ENCODE measurements at places on chromosomes 16 and 17.
A peak's percentile ranks its signal among the peaks of the same experiment; 100 is the strongest.

DNA sequence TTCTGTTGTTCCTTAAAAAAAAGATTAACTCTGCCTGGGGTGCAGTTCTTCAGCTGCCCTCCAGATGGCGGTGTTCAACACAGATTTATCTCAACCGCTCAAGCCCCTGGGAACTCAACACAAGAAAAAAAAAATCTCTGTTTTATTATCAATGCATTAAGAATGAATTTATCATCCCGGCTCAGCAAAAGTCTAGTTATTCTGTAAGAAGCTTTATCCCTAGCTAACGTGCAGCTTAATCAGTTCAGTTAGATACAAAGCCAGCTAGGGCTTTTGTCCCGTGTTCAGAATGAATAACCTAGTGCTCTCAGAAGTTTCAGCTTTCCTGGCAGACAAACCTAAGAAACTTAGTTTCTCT lies 475.9 kb upstream of the CCL2 start:
- peak; percentile 68 for DNase-seq

- DNase-seq = no peak
Measured at GRCh38 chr16:87094556-87094865, 222.7 kb downstream of the C16orf95 start.

GRCh38 chr16:81509404-81509803 lies 64.8 kb downstream of the CMIP start:
- no peak for DNase-seq

- no peak for DNase-seq
Measured at GRCh38 chr16:85750827-85751697, at the start of gene C16orf74. C16orf74 (minus strand) TSS chr16:85751096; CDS start chr16:85735217, 15,879 bp downstream.

DNA sequence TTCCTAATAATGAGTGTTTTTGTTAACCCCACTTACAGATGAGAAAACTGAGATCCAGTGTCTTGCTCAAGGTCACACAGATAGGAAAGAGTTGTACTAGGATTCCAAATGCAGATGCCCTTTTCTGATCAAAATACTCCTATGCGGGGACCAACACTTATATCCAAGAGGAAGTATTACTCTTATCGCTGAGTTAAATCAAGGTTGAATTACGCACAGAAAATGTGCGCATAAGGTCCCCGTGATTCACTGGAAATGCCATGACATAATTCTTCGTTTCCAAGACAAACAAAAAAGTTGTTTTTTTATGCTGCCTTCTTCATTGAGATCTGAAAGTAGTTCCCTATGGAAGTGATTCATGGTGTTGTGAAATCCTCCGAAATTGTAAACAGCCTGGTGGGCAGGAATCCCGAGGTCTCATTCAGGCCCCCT lies 463.8 kb upstream of the HSBP1 start:
- DNase-seq = no peak

GRCh38 chr17:54990118-54990517 lies 21.6 kb downstream of the STXBP4 start:
- no peak for DNase-seq

DNA sequence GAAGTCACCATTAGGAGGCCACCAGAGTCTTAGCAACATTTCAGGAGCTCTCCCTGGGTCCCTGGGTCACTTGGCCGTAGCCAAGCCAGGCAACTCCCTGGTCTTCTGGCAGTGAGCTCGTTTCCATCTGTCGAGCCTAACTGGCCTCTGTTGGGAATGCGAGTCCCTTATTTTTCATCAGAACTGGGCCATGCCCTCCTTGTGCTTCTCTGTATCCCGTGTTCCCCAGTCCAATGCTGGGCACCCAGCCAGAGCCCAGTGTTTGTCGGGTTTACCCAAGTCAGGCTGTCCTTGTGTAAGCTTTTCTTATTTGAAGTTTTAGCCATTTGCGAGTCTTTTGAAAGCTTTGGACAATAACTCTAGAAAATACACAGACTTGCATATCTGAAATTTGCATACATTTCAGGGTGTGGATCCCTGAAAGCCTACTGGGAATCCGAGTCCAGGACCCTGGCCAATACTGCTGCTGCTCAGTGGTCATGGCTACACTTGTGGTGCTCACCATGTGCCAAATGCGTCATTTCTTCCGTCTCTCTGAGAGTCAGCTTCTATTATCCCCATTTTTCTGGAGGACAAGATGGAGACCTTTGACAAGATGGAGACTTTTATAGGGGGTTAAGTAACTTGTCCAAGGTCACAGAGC lies 81.6 kb upstream of the LGALS9 start:
- peak; percentile 87 for DNase-seq

- no peak for DNase-seq
Measured at GRCh38 chr16:88966986-88967829, 9.8 kb downstream of the CBFA2T3 start.

GRCh38 chr16:79402356-79402755 lies 198.2 kb downstream of the MAF start:
- no peak for DNase-seq

GRCh38 chr16:74051-74746 lies 1.8 kb upstream of the RHBDF1 start:
- DNase-seq = no peak

DNA sequence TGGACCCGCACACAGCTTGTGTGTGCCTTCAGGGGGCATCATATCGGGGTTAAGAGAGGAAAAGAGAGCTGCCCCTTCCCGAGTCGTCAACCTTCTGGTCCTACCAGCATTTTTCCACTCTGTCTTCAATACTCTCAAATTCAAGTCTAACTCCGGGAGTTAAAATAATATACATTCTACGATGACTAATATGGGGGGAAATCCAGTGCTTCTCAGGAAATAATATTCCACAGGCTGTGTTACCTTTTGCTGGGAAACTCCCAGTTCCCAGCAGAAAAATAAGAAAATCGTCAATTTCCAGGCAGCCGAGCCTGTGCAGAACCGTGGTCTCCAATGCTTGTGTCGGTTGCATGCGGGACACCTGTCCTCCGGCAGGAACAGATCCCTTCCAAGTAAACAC lies 105.0 kb upstream of the FOXF1 start:
- no peak for DNase-seq

GRCh38 chr17:83098241-83099085 lies 19.1 kb downstream of the METRNL start:
- no peak for DNase-seq

- no peak for DNase-seq
Measured at GRCh38 chr16:71345031-71345430, 13.5 kb upstream of the CALB2 start.

- no peak for DNase-seq
Measured at GRCh38 chr17:47242648-47243047, 11.0 kb upstream of the ITGB3 start.

GRCh38 chr17:71227841-71228240 lies 893.0 kb upstream of the SOX9 start:
- DNase-seq = no peak

DNA sequence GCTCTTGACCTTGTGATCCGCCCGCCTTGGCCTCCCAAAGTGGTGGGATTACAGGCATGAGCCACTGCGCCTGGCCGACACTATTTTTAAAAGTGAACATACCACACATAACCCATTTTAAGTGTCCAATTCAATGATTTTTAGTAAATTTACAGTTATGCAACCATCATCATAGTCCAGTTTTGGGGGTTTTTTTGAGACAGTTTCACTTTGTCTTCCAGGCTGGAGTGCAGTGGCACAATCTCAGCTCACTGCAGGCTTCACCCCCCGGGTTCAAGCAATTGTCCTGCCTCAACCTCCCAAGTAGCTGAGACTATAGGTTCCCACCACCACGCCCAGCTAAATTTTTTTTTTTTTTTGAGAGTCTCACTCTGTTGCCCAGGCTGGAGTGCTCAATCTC lies 3.1 kb upstream of the EPOP start:
- DNase-seq = no peak

DNA sequence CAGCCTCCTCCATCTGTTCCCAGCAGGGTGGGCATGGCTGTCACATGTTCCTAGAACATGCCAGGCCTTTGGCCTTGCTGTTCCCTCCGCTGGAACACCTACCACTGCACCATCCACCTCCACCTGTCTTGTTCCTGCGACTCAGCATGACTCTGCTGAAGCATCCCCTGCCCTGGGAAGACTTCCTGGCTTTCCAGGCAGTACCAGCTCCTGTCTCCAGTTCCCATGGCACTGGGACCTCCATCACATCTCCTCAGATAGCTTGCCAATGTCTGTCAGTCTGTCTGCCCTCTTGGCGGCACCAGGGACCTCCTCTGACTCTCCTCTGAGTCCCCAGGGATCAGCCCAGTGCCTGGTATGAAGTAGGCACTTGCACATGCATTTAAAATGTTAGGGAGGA lies 15.7 kb downstream of the PDP2 start:
- DNase-seq = no peak

- DNase-seq = no peak
Measured at GRCh38 chr17:82108496-82108945, 10.5 kb upstream of the FASN start.
